ENCODE measurements at places on chromosomes 7 and 10.
A peak's percentile ranks its signal among the peaks of the same experiment; 100 is the strongest.

DNA sequence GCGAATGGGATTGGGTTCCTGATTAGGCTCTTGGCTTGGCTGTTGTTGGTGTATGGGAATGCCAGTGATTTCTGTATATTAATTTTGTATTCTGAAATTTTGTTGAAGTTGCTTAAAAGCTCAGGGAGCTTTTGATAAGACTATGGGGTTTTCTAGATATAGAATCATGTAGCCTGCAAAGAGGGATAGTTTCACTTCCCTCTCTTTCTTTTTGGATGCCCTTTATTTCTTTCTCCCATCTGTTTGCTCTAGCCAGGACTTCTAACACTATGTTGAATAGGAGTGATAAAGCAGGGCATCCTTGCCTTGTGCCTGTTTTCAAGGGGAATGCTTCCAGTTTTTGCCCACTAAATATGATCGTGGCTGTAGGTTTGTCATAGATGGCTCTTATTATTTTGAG lies 40.4 kb upstream of the MPP7 start:
- no peak for DNase-seq

GRCh38 chr7:66697449-66698438 lies 42.8 kb upstream of the RABGEF1 start:
- no peak for DNase-seq

DNA sequence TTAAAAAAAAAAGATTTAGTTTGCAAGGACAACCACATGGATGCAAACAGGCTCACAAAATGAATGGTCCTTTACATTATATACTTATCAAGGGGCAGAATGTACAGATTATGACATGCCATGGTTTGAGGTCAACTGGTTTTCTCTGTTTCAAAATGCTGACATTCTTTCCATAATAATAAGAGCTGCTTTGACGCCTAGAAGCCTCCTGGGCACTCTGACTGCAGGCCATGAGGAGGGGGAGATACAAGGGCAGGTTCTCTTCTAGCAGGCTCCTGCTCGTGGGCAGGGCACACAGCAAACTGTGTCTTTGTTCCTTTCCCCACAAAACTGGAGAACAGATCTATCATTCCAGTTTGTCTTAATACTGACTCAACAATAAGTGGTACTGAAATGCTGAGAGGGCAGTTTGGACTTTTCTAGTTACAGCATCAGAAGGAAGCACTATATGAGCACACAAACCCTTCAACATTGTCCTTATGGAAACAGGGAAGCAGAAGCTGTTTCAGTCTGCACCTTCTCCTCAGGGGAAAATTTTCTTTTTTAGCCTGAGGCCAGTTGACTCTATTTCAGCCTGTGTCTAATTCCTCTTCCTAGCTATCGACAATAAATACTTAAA lies 314.9 kb upstream of the AOAH start:
- no peak for DNase-seq

GRCh38 chr7:147245274-147245673 lies 1128.7 kb downstream of the CNTNAP2 start:
- DNase-seq = no peak

- no peak for DNase-seq
These were observed 460 bp downstream of the ANXA11 start for GRCh38 chr10:80204677-80205476.

- no peak for DNase-seq
These were observed 2.6 kb downstream of the PPIF start for GRCh38 chr10:79349766-79350406.

DNA sequence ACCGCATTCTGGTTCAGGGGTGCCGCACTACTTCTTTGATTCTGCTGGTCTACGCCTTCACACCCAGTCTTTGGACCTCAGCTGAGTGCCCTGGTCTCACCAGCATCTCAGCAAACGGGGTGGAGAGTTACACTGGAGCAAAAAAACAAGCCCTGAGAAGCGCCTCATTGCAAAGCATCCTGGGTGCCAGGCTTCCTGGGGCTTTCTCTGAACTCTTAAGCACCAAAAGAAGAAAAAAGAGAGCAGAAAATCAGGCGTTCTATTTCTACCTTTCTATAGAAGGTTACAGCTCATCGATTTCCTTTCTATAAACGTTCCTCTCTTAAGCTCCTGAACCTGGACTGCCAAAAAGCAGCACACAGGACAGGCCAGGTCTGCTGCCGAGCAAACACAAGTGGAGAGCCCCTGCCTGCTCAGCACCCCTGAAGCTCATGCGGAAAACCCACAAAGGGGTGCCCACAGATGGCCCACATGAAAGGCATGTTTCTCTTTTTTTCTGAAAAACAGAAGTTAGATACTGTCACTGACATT lies 217.9 kb downstream of the SFMBT2 start:
- DNase-seq = peak; percentile 15

DNA sequence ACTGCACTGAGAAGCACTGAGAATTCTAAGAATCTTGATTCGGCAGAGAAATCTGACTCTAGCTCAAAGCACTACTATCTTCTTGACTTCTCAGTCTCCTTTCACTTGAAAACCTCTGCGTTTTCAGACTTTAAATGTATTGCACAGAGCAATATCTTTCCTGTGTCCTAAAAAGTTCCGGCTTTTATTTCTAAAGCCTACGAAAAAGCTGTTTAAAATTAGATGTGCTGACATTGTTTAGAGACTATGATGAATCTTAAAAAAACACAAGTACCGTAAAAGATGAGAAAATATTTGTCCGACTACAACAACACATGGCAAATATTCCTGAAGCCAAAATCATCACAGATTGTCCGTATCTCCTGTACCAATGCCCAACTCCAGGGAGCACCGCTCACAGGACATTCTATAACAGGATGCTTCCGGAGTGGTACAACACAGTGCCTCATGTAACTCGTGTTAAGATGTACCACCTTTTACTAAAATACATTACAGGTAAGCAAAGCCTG lies 136.9 kb downstream of the CUBN start:
- no peak for DNase-seq

DNA sequence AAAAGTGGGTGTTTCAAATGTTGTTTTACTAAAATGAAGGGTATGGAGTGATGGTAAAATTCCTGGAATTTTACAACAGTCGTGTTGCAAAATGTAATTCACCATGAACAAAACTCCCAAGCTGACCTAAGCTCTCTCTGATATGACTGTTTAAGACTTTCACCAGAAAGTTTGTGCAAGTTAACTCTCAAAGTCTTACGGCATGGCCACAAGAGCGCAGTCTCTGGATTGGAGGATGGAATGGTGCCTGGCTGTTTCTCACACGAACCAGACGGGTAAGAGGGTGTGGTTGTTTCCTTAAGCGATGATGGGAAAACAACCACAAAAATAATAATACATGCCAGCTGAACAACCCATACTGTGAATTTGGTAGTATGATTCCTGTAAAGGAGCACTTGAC lies 662.5 kb downstream of the KCNMA1 start:
- DNase-seq = no peak

GRCh38 chr7:3210531-3210930 lies 90.5 kb upstream of the SDK1 start:
- no peak for DNase-seq

- DNase-seq = no peak
These were observed 5.0 kb downstream of the LDB3 start for GRCh38 chr10:86673216-86673826.

- no peak for DNase-seq
These were observed 31.1 kb downstream of the LMTK2 start for GRCh38 chr7:98137826-98138151.

DNA sequence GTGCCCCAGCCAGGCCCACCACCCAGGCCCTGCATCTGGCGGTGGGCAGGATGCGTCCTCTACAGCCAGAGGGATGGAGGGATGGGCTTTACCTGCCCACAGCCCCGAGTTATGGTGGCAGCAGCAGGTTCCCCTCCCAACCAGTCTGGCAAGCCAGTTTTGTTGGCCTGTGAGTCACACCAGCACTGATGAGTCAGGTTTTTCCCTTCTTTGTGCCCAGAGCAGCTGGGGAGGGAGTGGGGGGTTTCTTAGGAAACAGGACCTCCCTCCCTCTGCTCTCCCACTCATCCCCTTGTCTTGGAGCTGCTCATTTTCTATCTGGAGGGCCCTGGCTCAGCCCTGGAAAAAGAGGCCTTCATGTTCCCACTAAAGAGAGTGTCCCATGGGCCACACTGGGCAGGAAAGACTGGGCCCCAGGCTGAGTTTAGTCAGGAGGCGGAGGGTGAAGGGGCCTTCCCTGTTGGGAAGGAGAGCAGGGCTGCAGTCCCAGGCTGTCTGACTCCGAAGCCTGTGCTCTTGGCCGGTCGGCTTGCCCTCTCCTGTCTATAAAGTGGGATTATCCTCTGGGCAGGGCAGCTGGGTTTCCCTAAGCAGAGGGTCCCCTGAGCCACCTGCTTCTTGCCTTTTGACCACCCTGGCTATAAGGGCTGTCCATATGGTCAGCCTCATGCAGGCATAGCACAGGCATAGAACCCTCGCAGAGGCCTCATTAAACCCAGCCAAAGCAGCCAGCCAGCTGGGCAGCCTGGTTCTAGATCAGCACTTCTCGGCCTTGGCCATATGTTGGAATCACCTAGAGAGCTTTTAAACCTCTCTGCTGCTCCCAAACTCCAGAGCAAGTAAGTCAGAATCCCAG lies 30.2 kb upstream of the ANKRD2 start:
- DNase-seq = peak; percentile 16

- DNase-seq = no peak
These were observed 372.0 kb downstream of the GPAM start for GRCh38 chr10:111811517-111811916.

DNA sequence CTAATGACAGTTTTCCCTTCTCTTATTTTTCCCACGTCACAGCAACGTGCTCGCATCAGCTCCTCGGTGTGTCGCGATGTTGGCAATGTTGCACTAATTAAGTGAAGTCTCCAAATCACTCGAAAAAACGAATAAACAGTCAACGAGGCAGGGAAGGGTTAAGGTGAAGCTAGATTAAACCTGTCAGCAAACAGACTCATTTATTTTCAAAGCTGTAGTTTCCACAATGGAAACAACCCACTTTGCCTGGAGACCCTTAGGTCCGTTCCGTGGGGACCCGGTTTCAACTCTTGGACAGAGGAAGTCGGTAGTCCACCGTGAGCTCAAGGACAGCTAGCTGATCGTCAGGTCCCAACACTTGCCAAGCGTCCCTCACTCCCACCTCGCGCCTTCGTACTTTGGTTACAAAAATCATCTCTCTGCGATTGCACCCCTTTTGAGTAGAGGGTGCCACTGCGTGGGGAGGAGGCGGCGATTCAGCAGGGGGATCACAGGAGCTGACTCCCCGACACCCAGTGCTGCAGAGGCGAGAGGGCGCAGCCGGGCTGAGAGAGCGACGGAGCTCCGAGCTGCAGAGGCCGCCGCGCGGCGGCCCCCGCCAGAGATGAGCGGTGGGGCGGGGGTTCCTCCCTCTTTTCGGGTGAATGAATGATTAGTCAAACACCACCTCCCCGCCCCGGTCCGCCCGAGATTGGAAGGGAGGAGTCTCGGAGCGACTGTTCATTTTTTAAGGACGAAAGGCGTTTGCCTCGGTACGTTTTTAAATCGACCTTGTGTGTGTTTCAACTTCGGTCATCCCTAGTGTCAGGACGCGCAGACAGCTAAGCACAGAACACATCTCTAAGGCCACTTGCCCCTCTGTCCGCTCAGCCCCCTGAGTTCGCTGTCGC lies 1.3 kb upstream of the BMPER start:
- no peak for DNase-seq

DNA sequence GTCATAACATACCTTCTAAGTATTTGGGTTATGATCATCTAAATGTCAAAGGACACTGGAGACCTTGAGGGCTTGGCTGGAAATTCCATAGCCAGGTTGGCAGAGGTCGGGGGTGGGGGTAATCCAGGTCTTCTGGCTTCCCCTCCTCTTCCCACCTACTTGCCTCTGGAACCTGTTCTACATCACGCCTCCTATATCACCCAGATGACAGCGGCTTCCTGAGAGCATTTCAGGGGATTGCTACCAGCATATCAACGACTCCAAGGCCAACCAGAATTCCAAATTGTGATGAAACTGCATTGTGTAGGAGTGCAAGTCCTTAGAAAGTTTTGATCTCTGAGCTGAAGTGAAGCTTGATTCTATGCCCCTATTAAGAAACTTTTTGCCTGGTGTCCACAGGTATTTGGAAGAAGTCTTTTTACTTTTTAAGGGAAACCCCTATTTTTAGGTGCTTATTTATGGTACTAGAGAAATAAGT lies 95.7 kb downstream of the SH2D4B start:
- no peak for DNase-seq

GRCh38 chr7:105677817-105678573 lies 96.7 kb upstream of the EFCAB10 start:
- DNase-seq = peak; percentile 43

GRCh38 chr10:23540401-23541030 lies 101.6 kb downstream of the OTUD1 start:
- DNase-seq = no peak
